Prostate gland (tissue), 2 donors: ENCODE measurements at places on chromosomes 2 and 18.

DNA sequence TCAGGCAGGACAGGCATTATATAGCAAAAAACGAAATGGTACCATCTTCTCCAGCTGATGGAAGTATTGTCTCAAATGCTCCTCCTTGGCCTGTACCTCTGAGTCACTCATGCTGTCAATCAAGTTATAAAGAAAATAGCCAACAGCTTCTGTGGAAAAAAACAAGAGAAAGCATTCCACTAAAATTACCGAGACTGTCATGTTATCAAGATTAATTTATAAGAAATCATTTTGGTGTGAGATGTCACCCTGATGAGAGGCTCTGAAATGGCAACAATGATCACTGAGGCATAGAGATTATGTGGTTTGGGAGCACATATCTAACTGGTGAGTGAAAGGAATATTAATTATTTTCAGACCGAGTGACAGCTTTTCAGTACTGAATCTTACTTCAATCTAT, 47.4 kb downstream of the LRPPRC start:
- no peak for DNase-seq

DNA sequence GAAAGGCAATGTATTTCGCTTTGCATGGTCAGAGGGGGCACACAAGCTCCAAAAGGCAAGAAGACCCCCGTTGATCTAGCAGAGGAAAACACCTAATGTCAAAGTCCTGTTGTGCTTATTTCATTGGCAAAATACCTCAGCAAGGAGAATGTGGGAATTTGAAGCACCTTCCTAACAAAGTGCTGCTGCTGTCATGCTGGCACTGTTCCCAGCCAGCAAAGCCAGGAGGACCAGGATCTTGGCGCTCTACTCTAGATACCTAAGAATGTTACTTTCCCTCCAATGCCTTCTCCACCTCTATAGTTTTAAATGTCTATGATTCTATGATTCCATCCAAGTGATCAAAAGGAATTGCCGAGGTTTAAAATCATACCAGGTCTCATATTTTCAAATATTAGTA, 867.9 kb upstream of the POU3F3 start:
- DNase-seq = no peak

- no peak for DNase-seq
Measured at GRCh38 chr2:202848813-202849212, 22.8 kb downstream of the ICA1L start.

DNA sequence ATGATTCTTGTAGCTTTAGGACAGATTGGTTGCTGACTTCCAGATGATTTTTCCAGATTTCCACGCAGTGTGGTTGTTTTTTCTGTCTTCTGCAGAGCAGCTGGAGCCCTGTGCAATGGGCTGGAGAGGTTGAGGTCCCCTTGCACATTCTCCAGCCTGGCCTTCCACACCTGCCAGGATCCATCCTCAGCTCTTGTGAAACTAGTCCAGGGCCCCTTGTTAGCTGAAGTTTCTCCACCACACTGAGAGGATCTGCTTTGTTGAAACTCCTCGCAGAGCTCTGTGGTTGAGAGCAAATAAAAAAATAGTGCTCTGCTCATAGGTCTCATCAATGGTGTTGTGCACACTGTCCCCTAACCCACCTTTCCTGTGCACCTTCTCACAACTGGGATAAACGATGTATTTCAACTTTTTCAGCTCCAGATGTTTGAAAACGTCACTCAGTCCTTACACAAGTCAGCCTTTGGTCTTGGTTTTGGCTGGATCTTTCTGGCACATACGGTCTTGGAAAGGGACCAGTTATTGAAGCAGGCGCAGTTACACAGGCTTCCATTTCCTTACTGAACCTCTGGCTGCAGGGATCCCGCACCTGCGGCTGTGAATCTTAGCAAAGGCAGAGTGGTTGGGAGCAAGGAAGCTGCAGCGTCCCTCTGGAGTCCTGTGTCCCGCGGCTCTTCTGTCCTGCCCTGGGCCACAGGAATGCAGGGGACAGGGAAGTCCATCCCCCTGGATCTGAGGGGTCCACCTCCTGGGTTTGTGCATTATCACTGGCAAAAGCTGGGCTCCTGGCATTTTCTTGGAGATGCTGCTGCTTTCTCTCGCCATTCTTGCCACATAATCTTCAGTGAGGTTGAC, 272.0 kb upstream of the DSEL start:
- DNase-seq = no peak

DNA sequence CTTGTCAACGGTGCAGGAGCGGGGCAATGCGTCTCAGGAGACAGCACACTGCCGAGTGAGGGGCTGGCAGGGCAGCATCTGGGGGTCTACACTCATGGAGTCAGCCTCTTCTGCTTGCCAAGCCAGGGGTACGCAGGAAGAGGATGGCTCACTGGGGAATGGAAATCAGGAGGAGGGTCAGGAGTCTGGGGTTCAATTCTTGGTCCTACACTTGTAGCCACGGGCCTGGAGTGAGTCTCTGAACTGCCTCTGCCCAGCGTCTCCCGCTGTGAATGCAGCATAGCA, 70.0 kb downstream of the CAPN13 start:
- DNase-seq = no peak

DNA sequence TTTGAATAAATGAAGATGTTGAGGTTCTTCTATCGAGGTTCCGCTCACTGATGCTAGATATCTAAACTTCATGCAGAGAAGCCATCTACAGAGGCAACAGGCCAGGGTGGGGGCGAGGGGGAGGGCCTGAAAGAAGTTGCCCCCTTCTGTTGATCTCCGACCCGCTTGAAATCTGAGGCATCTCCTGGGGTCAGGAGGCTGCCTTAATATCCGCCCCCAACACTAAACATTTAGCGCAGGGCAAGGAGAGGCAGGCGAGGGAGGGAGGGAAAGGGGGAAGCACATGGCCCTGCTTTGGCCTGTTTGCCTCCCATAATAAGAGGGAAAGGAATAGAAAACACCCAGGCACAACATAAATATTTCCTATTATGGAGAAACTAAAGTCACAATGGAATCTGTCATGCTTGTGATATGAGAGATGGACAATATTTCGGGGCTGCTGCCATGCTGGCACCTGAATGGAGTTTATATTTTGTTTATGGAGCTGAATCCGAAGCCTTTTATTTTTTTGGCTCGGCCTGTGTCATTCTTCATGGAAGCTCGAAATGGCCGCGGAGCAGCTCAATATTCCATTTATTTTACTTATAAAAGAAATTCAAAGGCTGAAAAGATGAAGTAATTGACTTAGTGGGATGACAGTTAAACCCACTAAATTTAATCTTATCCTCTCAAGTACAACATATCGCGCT, 221.1 kb downstream of the INSIG2 start:
- no peak for DNase-seq

- no peak for DNase-seq
Measured at GRCh38 chr2:207830778-207831438, 61.2 kb upstream of the FZD5 start.

DNA sequence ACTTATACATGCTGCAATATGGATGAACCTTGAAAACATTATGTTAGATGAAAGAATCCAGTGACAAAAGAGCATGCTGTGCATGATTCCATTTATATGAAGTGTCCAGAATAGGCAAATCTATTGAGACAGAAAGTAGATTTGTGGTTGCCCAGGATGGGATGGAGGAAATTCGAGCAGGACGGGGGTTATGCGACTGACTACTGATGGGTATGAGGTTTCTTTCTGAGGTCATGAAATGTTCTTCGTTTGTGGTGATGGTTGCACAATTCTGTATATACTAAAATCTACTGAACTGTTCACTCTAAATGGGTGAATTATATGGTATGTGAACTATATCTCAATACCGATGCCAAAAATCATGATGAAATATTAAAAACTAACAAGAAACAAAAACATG, 18.9 kb upstream of the MTERF4 start:
- no peak for DNase-seq

- no peak for DNase-seq
Measured at GRCh38 chr2:70104231-70105111, 17.2 kb downstream of the PCBP1 start.

- DNase-seq = no peak
Measured at GRCh38 chr2:104430359-104430740, 423.6 kb upstream of the POU3F3 start.

DNA sequence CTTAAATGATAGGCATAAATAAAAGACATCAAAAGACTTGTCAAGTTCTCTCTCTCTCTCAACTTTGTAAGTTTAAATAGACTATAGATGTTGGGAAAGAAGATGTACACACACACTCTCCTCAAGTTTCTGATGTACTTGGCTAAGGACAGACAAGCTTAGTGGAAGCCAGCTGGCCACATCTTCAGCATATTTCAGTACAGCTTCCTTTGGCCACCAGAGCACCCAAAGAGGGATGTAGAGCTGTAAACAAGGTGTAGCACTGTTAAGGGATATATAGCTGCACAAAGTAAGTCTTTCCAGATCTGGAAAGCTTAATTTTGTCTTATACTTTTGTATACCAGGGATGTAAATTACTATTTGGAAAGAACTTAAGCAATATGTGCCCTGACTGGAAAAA, 64.3 kb upstream of the MSTN start:
- DNase-seq = no peak

GRCh38 chr2:28666496-28667184, 85.0 kb upstream of the PPP1CB start:
- no peak for DNase-seq

DNA sequence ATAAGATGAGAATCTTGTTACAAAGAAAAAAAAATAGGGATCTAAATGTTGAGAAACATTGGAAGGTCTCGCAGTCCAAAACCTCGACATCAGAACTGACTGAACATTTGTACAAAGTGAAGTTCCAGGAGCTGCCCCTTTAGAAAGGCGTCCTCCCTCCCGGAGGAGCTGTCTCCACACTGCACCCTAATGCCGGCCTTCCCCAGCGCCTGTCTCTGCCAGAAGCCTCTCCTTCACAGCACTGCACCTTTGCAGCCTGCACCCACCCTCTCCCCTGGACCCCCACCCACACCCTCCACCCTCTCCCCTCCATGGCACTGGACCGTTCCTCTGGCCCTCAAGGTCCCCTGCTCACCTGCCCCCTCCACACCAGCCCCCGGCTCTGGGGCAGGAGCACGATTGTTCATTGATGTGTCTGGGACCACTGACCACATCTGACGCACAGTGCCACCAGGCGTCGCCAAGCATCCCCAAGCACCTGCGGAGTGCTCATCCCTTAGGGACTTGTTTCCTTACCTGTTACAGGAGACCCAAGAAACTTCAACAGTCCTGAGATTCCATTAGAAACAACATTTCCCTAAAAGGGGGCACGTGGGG, 90.3 kb upstream of the SNTG2 start:
- DNase-seq = no peak

DNA sequence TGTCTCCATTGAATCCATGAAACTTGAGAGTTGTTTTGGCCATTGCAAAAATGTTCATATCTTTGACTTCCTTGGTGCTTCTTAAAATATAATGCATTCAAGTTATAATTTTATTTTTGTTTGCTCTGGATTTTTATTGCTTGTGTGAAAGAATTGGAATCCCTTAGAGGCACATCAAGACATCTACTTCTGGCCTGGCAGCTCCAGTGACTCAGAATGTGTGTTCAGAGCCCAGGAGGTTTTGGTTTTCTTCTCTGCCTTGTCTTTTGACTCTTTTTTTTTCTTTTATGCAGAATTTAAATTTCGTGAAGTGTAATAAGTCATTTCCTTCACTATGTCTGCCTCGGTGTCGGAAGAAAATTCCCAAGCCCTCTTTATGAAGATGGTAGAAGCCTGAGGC, 180.2 kb downstream of the LTBP1 start:
- no peak for DNase-seq

- no peak for DNase-seq
Measured at GRCh38 chr2:157355618-157356017, 30.0 kb upstream of the ERMN start.
